CD4-positive, alpha-beta T cell treated with Interleukin-21 for 1 hour (primary cell): ENCODE measurements at places on chromosomes 7 and 10.

DNA sequence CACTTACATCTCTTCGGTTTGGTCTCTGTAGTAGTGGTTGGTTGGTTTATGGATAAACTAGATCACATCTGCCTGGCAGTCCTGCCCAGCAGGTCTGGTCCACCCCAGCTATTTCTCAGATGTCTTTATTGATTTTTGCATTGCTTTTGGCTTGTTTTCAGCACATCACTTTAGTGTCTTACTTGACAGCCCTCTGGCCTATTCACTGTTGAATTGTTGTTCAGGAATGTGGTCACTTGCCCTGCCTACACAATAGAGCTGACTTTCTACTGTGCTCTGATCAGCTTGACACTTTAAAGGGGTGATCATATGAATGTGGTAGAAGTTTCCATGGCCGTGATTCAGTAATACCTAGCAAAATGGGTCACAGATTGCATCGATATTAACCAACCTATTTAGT, 719.2 kb upstream of the LRRN3 start:
- DNase-seq, result no peak

- no peak for DNase-seq
Observed at GRCh38 chr10:62560201-62560819, 186.1 kb downstream of the ZNF365 start.

- no peak for DNase-seq
Observed at GRCh38 chr10:89741126-89741762, 39.9 kb downstream of the KIF20B start.

GRCh38 chr10:31687663-31688482, 240.8 kb downstream of the ARHGAP12 start:
- DNase-seq, result no peak

DNA sequence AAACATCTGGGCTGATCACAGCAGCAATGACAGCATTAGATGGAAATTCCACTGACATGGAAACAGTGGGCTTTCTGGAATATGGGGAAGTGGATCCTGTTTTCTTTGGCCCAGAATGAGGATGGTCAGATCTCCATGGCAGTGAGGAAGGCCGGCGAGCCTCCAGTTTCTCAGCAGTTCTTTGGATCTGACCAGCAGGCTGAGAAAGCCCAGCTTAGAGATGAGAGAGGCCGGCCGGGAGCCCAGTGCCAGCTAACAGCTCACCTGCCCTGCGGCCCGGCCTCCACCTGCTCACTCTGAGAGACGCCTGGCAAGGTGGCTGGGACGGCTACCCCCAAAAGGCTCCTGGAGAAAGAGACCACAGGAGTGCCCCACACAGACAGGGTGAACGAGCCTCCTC, 24.2 kb downstream of the GPER1 start:
- no peak for DNase-seq

DNA sequence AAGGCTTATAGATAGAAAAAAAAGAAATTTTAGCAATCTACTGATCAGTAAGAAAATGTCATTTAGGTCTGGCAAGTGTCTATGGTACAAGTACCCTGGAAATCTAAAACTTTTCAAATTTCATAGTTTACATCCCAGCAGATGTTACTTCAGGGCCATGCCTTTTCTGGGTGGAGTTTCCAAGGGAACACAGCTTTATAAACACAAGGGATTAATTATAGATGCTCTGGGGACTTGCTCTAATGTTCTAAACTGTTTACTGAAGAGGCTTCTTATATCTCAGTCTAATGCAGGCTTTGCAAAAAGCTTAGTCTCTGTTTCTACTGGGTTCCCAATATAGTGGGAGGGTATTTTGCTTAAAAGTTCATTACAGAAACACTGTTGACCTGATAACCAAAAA, 3.1 kb downstream of the CD36 start:
- no peak for DNase-seq

- DNase-seq, result no peak
Observed at GRCh38 chr7:159031135-159031701, 113.4 kb downstream of the VIPR2 start.

DNA sequence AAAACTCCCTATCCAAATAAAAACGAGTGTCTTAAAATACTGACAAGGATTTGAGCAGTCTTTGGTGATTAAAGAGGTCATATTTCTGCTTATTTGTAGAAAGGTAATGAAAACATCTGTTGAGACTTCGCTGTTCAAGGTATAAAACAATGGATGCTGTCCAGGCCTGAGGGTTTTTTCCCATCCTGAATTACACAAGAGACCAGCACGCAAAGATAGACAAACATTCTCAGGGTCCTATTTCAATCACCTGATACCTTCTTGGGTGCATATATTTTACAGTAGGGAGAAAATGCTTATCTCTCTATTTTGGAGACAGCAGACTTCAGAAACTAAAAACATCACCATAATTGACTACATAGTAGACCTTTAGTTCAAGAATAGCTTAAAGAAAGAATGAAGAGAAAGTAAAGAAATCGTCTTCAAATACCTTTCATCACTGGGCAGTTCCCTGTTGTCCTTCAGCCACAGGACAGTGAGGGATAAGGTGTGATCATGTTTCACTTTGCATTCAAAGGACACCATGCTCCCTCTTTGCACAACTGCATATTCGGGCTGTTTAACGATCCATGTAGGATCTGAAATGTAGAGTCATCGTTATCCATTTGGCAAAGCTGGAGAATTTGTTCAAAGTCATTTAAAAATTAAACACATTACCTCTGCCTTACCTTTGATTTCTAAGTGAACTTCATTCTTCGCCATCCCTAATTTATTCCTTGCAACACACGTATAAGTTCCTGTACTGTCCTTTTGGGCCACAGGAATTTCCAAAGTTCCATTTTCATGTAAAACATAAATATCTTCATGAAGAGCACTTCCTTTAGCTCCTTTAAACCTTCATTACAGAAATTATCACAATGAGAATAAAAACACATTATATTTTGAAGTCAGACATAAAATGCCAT, 63.7 kb upstream of the LAMB4 start:
- DNase-seq, result no peak

DNA sequence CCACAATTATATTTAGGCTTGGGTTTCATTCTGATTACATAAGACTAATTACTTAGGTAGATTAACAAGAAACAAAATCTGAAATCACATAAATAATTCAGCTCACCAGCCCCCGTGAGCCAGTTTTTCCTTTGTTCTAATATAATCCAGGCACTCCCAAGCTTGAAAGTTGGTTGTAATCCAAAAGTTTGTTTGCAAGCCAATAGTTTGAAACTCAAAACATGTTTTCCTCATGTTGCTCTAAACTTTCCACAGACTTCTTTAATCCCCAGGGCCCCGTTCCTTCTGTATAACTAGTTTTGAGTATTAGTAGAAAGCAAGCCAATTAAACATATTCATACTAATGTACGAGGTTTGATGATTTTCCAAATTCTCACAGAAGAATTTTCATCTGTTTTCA, 56.1 kb downstream of the SP8 start:
- no peak for DNase-seq
